ENCODE measurements at places on chromosomes 12 and 14.
A peak's percentile ranks its signal among the peaks of the same experiment; 100 is the strongest.

GRCh38 chr14:54762296-54762695 lies 140.3 kb downstream of the GCH1 start:
- no peak for DNase-seq

GRCh38 chr12:75712223-75712622 lies 200.8 kb upstream of the KRR1 start:
- DNase-seq = no peak

DNA sequence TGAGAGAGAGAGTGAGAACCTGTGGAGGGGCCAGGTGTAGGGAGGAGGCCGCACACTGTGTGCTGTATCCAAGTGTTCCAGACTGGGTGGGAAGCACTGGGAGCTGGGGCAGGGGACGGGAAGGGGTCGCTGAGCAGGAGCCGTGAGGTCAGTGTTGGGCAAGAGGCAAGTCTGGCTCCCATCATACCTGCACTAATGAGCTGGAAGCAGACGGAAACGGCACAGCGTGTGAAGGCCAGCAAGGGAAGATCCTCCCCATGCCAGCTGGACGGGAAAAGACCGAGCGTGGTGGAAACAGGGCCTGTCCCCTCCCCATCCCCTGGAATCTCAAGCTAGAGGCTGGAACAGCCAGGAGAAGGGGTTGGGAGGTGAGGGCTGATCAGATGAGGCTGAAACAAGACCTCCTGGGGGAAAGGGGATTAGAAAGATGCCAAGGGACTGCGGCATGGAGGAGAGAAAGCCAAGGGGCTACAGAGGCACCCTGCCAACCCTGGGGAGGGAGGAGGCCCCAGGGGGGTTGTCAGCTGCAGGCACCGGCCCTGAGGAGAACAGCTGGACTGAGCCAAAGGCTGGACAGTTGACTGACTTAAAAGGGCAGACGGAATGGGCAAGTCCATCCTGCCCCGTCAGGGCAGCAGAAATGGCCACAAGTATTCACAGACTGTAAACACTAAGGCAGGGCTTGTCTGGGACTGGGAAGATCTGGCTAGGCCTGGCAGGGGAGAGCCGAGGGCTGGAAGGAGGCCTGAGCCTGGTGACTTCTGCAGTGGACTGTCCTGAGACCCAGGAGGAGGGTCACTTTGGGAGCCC lies 19.0 kb upstream of the LTBP2 start:
- no peak for DNase-seq

DNA sequence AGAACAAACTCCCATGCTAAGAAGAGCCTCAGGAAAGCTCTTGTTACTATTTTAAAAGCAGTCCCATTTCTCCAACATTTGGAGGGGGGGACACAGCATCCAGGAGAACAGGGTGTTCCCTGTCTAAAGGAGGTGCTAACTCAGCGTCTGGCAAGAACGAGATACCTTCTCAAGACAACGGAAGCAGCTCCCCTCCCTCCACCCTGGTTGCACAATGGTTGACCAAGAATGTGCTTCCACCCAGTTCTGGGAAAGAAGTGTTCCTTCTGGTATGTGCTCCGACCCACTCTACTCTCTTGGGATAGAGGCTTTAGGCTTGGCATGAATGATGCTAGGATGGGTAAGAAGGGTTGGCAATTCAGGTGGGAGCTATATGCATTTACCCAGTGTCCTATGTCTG lies 1.5 kb upstream of the KRT6A start:
- DNase-seq = no peak

DNA sequence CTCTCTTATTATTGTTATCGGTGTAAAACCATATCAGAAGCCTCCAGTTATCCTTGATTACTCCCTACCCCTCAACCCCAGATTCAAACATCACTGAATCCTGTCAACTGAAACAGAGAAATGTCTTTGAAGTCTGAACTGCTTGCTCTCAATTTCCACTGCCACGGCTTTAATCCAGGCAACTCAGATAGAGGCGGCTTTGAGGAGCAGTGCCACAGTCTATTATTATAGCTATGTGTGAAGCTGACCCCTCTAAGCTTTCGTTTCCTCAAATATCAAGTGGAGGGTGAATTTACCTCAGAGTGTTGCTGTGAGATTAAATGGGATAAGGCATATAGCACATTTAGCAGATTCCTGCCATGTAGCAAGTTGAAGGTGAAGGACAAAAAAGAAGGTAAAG lies 49.0 kb upstream of the PDE3A start:
- DNase-seq = no peak

- no peak for DNase-seq
Measured at GRCh38 chr12:25644979-25645378, 91.9 kb upstream of the LMNTD1 start.

DNA sequence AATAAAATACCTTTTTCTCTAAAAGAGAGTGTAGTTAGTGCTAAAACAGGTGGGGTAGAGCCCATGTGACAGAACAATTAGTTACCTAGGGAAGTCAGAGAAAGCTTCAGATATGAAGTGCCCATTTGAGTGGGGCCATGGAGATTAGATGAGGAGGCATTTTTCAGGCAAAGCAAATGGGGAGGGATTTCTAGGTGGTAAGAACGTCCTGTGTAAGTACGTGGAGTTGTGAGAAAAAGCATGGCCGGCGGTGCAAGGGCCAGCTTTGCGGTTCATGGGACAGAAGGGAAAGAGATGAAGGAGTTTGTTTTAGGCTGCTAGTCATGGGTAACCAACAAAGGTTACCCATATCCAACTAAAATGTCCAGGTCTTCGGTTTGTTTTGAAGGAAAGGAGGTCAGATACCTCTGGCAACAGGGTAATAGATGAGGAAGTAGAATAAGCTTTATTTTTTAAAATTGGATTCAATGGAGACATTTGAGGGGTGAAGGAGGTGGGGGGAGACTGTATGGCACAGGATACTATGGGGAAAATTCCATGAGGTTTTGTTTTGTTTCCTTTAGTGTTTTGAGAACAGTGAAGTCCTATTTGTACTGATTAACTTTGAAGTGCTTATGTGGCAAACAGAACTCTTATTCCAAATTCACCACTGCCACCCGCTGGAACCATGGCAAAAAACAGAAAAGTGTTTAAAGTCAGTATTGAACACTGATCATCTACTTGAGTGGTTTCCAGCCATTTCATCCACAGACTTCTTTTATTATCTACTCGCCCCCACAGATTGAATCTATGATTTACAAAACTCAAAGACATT lies 10.0 kb upstream of the SNRPF start:
- DNase-seq = no peak

DNA sequence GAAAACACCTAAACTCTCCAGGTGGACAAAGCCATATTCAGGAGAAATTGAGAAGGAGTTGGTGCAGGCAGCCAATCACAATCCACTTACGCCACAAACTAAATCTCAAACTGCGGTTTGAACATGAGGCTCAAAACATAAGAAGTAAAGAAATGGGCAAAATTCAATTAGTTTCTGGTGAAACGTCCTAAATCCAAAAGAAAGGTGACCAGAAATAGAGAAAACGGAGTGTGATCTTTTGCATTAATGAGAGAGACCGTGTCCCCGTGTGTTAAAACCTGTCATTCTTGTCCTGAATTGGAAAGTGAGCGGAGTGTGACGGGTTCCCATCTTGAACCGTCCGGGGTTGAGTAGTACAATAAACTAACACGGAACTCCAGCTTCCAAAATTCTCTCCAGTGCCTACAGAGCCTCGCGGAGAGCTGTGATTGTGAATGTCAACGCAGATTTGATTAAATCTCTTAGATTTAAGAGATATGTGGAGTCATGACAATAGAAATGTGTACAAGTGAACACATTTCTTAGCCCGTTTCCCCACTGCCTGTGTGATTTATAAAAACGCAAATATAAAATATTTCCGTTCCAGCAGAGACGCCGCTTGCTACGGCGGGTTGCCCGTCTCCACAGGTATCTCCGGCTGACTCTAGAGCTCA lies 595 bp upstream of the METAP2 start:
- DNase-seq = no peak

DNA sequence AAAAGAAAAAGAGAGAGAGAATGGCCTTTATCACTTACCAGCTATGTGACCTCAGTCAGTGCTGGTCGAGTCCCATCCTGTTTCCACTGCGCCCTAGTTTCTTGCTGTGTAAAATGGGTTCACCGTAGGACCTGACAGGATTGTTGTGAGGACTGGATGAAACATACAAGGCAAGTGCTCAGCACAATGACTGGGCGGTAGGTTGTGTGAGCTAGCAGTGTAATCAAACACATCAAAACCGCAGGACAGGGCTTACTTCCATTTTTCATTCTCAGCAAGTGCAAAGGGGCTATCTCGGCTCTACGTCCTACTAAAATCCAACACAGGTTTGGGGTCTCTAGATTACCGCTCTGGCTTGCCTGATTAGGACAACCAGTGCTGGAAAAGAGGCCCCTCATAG lies 36.4 kb upstream of the ATXN2 start:
- no peak for DNase-seq

- no peak for DNase-seq
Measured at GRCh38 chr14:20798318-20798717, 4.3 kb downstream of the RNASE1 start.

GRCh38 chr12:107242189-107242588 lies 148.8 kb upstream of the CRY1 start:
- DNase-seq = no peak

- no peak for DNase-seq
Measured at GRCh38 chr12:88235183-88235833, 93.2 kb downstream of the TMTC3 start.

- no peak for DNase-seq
Measured at GRCh38 chr12:98224584-98225221, 290.7 kb upstream of the TMPO start.

DNA sequence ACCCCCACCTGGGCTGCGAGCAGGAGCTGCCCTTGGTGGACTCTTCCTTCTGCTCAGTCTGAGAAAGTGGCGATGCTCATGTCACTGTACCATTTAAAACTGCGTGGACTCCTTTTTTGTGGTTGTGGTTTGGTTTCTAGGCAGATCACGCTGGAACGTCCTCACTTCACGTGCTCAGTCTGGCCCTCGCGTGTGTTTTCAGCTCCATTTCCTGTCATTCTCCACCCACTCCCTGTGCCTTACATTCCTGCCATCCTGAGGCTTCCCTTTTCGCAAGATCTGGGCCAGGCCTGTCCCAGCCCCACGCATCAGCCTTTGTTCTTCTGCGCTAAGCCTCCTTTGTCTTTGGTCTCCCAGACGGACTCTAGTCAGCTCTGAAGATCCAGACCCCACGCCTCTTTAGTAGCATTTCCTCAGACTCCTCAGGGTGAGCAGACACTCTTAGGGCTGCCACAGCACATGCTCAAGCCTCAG lies 105.4 kb downstream of the FBXL14 start:
- no peak for DNase-seq

DNA sequence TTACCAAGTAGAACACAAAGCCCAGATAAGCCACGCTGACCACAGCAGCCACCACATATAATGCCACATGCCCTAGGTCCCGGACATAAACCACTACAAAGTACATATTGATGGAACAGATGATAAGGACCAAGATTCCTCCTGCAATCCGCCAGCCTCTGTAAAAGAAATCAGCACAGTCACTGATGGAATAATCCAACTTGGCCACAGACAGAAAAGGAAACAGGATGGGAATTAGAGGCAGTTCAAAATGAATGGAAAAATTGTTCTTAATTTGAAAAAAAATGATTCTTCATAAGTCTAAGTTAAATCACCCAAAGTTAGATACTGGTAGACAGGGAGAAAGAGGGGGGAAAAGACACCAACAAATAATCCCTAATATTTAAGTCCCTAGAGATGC lies 35.4 kb downstream of the SLC11A2 start:
- DNase-seq = no peak

- DNase-seq = no peak
Measured at GRCh38 chr14:53709381-53709780, 247.2 kb downstream of the BMP4 start.

DNA sequence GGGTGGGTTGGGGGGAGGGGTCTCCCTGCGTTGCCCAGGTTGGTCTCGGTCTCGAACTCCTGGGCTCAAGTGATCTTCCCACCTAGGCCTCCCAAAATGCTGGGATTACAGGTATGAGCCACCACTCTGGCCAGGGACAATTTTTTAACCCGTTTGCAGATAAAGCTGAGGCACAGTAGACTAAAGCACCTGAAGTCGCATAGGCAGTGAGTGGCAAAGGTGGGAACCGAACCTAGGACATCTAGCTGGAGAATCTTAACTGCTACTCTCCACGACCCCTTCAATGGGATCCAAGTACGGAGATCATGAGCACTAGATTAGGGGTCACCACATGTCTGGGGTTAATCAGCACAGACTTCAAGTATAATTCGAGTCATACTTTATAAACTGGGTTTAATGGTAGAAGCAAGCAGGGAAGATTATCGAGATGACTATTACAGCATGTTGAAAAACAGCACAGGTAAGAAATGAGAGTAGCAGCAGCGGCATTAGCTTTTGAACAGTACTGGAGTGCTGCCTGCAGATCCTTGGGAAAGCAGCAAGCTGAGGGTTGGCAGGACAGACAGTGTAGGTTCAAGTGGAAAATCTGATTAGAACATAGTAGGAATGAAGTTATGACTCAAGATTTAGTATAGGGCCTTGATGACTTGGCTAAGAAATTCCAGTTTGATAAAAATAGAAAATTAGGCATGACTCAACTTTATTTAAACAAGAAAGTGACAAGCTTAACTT lies 23.9 kb downstream of the NID2 start:
- DNase-seq = peak; percentile 71

GRCh38 chr12:2453076-2453760 lies 341.6 kb upstream of the FKBP4 start:
- no peak for DNase-seq

- no peak for DNase-seq
Measured at GRCh38 chr12:93422050-93422449, 19.7 kb downstream of the UBE2N start.

DNA sequence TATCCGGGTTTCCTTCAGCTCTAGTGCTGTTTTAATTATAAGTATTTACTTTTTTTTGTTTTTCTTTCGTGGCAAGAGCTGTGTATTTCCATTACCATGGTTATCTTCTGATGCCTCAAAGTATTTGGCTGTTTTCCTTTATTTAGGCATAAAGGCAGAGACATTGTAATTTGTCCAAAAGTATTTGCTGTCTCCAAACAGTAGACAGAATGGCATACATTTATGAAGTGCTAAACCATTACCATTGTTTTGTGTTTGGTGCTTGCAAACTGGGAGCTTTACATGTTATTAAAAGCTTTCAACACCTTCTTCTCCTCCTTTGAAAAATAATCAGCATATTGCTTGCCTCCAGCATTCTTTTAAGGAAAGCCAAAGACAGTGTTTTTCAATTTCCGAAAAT lies 46.3 kb downstream of the FLRT2 start:
- DNase-seq = no peak
